ENCODE measurements at places on chromosomes 5 and 9. TPM values are rescaled to one million over a fixed set of nuclear protein-coding genes. Genes with fewer than 3 reads are reported as not detected.

- no peak for DNase-seq
Measured at GRCh38 chr5:22665801-22666200, 187.3 kb downstream of the CDH12 start.

ADGRD2 gene
- total RNA-seq, result not detected

- no peak for DNase-seq
Measured at GRCh38 chr5:161302559-161302958, 244.0 kb downstream of the GABRB2 start.

DNA sequence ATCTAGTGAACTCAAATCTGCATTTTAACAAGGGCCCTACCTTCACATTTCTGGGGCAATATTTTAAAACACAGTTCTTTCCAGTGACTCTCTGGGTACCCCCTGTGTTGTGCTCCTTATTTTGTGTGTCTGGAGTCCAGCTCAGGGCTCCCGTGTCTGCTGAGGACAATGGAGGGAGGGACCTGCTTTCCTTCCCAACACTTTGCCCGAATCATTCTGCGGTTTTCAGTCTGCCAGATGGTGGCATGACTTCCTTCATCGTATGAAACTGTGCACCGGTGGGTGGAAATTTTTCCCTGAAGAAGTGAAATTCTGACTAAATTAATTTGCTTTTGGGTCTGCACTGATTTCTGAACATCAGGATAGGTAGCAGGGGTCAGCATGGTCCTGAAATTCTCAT, 153.6 kb upstream of the CD180 start:
- no peak for DNase-seq

RPL12 gene
- total RNA-seq, result 1,328 TPM

DNA sequence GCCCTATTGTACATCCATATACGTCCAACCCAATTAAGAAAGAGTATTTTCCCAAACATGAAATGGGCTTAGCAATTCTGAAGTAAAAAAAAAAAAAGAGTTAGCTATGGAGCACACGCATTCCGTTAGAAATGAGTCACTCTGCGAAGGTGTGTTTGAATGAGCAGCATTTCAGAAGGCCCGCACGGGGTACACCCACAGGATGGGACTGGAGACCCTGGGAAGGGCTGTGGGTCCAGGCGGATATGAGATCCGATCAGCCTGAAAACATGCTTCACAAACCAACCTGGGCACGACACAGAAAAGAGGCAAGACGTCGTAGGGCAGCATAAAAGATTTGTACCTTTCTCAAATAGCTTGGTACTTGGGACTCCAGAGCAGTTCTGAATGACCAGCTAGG, 173.9 kb upstream of the KLF9 start:
- DNase-seq, result no peak

DNA sequence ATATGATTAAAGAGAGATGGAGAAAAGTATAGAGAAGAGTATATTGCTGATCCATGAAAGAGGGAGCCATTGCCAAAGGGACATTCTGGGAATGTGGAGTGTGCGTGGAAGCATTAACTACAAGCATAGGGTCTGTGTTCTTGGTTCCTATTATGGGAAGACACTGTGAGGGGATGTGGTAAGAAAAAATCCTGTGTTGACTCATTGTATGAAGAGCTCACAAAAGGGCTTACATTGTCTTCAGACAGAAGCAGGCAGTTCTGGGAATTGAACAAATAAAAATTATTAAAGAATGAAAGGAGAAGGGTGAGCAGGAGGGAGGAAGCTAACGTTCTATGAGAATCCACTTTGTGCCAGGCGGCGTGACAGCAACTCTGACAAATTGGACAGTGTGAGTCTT, 250.4 kb upstream of the CHD1 start:
- DNase-seq, result no peak

LEAP2 gene
- total RNA-seq, result 3.7 TPM

PRR16 gene
- total RNA-seq, result not detected

GRCh38 chr5:160640406-160640805, 211.6 kb downstream of the ATP10B start:
- no peak for DNase-seq

GRCh38 chr9:135336722-135337527, 142.7 kb upstream of the PPP1R26 start:
- peak; percentile 12 for DNase-seq

- no peak for DNase-seq
Measured at GRCh38 chr5:172729588-172729987, 41.4 kb downstream of the DUSP1 start.

RANBP17 gene
- total RNA-seq, result 0.13 TPM

GRCh38 chr5:142322747-142323479, 1.9 kb downstream of the SPRY4 start:
- no peak for DNase-seq

DNA sequence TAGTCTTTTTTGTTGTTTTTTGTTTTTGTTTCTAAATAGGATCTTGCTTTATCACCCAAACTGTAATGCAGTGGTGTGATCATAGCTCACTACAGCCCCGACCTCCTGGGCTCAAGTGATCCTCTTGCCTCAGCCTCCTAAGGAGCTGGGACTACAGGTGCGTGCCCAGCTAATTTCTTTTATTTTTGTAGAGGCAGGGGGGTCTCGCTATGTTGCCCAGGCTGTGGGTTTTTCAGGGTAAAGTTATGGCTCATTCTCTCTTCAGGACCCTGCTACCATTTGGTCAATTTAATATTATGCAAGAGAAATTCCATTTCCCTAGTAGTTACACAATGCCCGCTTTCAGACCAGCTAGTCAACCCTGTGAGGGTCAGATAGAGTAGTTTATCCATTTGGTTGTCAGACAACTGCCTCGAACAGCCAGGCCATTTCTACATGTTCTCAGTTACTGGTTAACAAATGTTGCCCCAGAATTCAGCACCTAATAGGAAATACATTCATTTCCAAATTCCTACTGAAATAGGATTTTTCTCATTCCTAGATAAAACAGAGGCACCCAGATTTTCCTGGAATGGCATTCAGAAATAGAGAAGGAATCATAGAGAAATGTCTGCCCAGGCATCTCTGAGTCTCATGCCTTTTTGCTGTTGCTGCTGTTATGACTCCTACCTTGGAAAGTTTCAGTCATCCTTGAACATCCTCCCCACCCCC, 6.4 kb upstream of the GLIS3 start:
- no peak for DNase-seq

CDC26 gene
- total RNA-seq, result 28.9 TPM

DNA sequence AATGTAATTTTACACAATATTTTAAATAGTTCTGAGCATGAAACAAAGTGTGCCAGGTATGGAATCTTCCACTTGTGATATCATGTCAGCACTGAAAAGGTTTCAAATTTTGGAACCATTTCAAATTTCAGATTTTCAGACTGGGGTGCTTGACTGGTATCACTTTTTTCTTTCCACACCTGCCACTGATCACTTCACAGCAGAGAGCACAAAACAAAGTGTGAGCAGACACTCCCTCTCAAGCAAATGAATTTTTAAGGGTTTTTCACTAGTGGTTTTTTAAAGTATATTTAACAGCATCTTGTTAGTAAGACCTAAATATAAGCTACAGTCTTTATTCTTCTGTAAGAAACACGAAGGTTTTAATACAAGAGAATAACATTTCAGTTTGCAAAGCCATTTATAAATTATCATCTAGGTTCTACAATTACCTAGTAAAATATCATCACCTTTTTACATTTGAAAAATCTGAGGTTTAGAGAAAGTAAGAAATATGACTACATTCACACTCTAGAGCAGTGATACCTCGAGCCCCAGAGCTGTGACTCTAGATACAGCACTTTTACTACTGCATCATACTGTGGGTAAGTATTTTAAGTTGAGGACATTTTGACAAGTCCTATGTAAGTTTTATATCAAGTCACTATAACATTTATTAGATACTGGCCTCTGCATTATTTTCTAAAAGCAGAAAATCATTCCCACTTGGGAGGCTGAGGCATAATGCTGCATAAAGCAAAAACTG, 14.6 kb downstream of the GOLPH3 start:
- no peak for DNase-seq

F12 gene
- 3.2 TPM for total RNA-seq

- DNase-seq, result no peak
Measured at GRCh38 chr9:4691795-4692194, 12.4 kb downstream of the CDC37L1 start.

GRCh38 chr9:135568026-135568425, 6.5 kb downstream of the PAEP start:
- DNase-seq, result no peak

All from activated CD8-positive, alpha-beta T cell treated with anti-CD3 and anti-CD28 coated beads, Interleukin-2, amount 10 ng/mL, durations not matched to agents 7 days and 5 days (primary cell).